Effector CD8-positive, alpha-beta T cell (primary cell): ENCODE measurements at places on chromosomes 2 and 18.

GRCh38 chr18:46423226-46423805 lies 233.7 kb downstream of the LOXHD1 start:
- DNase-seq = no peak

DNA sequence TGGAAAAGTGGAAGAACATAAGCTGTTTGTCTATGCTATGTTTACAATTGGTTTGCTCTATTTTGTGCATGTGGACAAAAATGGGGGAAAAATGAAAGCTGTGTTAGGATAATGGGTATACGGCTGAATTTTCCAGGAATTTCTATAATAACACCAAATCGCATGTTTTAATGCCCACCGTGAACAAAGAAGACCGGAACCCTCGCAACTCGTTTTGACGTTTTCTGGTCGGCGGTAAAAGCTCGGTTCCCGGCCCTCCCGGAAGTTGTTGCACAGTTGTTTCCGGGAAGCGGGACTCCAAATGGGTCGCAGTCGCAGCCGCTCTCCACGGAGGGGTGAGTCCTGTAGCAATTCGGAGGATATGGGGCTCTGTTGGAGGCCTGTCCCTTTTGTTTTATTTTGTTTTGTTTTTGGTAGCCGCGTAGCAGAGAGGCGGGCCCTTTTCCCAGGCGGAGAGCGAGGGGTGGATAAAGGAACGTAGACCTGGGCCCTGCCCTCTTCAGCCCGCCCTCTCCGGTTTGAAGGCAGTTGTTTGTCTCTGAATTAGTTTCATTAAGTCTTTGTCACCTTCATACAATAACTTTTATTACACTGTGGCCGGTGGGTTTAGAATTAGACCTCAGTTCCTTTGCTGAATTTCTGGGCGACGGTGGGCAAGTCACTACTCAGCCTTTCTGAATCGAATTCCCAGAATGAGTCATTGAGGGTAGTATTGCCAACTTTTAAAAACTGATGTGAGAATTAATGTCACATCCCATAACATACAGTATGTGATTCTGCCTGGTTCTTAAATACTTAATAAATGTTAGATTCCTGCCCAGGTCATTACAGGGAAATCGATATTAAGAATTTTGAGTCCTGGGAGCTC lies at the start of gene SNRNP27:
SNRNP27 (plus strand) TSS at position 273 of the 868 bp plus-strand sequence; CDS start at position 302, 29 bp downstream.
- peak; percentile 66 for DNase-seq

- DNase-seq = no peak
These were observed 19.7 kb upstream of the TUBB6 start for GRCh38 chr18:12288403-12288755.

DNA sequence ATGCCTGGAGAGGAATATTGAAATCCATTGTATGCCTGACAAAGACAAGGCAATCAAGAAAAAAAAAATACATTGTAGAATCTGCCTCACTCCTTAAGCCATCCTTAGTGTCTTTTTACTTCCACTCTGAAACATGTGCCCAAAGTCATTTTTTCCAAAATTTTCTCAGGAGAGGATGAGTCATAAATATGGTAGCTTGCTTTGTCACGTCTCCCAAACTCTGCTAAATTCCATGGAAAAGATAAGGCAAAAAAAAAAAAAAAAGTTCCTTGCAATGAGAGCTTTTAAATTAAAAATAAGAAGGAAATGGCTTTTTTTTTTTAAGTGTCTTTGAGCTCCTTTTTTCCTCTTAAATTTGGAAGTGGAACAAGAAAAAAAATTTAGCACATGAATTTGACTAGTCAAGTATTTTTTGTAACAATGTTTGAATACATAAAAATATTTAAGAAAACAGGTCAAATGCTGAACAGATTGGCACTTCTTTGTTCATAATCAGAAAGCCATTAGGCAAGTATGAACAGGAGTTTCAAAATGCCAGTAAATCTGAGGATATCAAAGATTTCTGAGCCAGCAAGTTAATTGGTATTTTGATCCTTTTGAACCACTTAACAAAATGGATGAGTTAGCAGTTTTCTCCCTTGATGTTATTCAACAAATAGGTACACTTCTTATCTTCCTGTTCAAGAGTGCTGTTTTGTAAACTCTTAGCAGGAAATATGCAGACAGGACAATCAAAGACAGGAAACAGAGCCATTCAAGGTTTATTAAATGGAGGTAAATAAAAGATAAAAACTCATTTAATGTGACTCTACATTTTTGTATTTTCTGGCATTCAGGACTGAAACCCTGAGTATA lies 247.3 kb upstream of the SP5 start:
- no peak for DNase-seq

GRCh38 chr18:4854671-4855070 lies 342.4 kb downstream of the AKAIN1 start:
- no peak for DNase-seq
